Right lobe of liver (tissue), 6 donors: ENCODE measurements at places on chromosomes 12 and 14.

GRCh38 chr12:52074971-52075724 lies 4.4 kb upstream of the SMIM41 start:
- DNase-seq: peak; percentile 0

DNA sequence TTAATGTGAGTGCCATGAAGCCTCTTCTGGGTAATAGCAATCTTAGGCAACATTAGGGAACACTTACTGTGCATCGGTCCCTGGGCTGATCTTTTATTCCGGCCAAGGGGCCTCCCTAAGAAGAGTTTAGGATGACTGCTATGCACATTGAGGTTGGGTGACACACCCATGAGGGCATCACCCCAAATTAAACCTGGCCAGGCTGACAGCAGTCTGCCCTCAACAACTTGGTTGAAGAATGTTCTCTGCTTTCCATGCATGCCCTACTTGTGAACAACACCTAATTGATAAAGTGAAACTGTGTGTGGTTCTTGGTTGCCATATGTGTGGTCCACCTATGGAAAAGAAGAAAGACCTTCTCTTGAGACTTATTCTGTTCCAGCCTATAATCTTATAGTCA lies 1098.0 kb downstream of the BCL11B start:
- no peak for DNase-seq

DNA sequence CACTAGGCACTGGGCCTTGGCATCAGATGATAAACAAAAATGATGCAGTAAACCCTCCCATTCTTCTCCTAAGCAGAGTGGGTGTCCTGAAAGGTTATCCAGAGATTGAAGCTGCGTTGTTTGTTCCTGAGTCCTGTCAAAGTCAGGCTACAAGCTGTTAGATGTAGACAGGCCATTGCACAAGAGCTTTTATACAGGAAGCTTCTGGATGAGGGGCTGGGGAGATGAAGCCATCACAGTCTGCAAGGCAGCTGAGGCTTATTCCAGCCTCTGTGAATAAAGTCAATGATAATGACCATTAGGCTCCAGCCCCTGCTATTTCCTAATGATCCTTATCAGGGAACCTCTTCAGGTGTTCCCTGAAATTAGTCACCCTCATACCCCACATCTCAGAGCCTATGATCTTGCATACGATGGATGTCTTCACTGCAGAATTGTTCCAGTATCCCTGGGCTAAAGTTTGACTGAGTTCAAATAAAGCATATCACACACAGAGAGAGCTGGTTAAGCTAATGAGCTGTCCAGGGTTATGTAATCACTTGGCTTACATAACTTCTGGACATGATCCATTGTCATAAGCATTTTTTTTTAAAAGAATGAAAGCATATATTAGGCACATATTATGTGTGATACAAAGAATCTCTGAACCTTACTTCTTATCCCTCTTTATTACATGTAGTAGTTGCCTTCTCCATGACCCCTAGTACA lies 337.1 kb upstream of the OR4E1 start:
- DNase-seq: no peak

GRCh38 chr14:67815573-67816225 lies 691 bp downstream of the ZFYVE26 start:
- DNase-seq: no peak

DNA sequence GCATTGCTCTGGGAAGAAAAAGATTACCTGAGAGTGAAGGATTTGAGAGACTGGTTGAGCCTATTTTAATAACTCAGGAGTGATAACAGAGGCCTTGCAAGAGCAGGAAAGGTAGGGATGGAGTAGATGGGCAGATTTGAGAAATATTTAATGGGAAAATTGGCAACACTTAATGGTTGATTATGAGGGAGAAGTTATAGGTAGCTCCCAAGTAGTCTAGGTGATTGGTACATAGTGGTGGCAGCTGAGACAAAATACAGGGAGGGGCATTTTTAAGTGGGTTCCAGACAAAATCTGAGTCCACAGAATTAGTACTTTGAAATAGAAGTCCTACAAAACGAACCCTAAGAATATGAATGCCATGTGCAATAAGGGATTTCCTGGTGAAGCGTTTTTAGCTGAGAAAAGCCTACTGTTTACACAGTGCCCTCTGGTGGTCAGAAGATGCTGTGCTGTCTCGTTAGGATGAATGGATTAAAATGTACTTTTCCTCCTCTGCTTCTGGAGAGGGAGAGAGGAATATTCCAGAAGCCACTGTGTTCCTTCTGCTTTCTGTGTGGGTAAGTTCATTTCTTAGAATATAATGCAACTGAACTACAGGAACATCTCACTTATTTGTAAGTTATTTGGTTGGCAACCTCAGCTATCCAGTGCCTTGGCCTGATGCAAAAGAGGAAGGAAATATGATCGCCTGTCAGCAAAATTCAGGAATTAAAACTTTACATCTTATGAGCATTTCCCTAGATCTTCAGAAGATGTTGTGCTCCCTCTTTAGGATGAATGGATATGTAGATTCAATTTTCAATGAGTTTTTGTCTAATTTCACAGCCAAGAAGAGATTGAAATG lies 6.5 kb downstream of the ZBTB1 start:
- DNase-seq: no peak

DNA sequence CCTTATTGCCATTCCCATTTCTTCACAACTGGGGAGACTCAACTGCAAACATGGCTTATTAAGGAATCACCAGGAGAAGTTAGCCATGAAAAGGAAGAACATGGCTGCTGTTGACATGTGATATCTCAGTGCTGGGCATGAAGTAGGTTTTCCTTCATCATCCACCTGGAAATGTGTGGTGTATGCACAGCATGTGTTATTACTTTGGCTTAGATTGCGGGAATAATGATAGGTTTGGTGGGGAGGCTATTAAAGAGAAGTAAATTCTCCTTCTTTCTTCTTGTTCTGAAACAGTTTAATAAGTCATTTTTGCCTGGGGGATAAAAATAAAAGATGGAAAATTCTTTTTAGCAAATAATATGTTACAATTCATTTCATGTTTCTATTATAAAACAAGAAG lies 23.7 kb upstream of the CLEC14A start:
- DNase-seq: no peak

- DNase-seq: no peak
Measured at GRCh38 chr12:69779928-69780327, 41.3 kb downstream of the RAB3IP start.

- DNase-seq: peak; percentile 98
Measured at GRCh38 chr12:25195056-25195971, at the start of the genes DNAI7 and ETFRF1. TSS of gene DNAI7 (minus strand) at chr12:25195160. CDS start at chr12:25195078, 82 bp downstream. TSS of gene ETFRF1 (plus strand) at chr12:25195237. CDS start at chr12:25203957, 8,720 bp downstream.

DNA sequence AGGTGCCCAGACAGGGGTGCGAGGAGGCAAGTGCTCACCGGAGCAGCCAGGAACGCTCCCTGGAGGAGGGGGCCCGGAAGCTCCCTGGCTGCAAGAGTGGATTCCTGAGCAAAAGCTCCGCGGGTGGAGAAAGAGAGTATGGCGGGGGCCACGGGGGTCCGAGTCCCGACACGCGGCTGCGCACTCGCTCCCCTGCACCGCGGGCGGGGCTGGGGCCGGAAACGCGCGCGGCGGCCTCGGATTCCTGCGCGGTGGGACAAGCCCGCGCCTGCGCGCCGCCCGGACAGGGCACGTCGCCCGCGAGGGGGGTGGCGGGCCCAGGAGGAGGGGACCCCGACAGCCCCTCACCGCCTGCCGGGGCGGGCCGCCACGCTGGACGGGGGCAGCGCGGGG lies 27.8 kb upstream of the GPR132 start:
- no peak for DNase-seq

DNA sequence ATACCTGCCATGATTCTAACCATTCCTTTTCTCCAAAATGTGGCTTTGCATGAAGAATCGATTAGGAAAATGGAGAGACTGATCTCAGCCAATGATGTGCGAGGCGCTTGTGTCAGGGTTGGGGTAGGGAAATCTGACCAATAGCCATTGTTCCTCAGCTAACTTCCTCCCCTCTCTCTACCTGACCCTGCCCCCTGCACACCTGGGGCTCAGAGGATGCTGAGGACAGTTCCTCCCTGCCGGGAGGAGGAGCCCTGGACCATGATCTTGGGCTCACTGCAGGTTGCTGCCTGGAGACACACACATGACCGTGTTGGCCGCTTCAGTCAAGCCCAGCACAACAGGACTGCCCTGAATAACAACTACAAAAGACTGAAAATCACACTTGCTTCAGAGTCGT lies 119.8 kb upstream of the SFSWAP start:
- DNase-seq: no peak

- DNase-seq: no peak
Measured at GRCh38 chr14:33551963-33552362, 398.9 kb downstream of the EGLN3 start.

DNA sequence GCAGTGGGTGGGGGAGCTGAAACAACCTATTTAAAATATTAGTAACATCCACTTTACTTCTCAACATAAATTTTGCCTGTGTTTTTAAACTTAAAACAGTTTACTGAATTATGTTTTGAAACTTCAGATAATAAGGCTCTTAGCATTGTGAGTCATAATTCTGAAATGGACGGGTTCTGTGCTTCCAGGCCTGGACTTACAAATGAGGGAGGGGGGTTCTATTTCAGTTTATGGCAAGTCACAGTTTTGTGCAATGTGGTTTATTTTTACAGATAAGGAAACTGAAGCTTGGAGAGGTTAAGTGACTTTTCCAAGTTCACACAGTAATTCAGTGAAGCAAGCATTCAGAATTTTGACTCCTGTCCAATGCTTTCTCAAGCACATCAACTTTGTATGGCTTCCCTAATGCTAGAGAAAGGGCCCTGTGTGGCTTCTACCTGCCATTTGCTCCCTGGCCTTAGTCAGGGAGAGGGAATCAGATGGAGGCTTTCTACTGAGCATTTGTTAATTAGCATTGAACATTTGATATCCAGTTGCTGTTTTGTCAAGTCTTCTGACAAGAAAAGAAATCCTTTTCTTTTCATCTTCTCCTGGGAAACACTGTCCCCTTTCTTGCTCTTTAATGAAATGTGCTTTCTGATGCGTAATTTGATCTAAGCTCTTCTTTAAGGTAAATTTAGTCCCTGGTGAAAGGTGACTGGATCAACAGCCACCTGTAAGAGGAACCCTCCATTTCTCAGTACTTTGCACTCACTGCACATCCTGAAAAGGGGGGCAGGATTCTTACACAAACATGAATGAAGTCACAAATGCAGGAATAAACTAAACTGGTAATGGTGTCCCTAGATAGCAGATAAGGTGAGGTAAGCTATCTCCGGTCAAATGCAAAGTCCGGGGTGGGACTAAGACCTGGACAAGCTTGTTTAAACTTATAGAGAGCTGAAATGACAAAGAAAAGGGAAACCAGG lies 2.5 kb upstream of the SALL2 start:
- no peak for DNase-seq

DNA sequence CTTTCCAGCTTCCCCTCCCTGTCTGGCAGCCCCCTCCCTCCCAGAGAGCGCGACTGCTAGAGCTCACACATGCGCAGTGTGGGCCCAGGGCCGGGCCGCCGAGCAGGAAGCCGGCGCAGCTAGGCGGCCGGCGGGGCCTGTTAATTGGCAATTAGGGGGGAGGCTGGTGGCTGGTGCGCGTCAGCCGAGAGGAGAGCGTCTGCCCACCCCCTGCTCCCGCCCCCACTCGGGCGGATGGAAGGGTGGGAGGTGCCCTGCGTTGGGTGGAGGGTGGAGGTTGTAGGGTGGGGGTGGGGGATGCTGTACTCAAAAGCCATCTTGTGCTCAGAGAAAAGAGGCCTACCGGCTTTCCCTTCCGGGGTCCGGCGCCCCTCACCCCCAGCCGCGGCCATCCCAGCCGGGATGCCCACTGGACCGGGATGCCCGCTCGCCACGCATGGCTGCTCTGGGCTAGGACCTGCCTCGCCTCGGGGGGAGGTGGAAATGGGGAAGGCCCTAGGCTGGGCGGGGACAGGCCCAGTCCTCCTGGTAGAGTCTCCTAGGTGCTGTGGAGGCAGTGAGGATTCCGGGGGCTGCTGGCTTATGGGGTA lies 9.2 kb downstream of the HOXC8 start:
- no peak for DNase-seq

- DNase-seq: no peak
Measured at GRCh38 chr12:13085968-13086686, 17.3 kb downstream of the GSG1 start.

DNA sequence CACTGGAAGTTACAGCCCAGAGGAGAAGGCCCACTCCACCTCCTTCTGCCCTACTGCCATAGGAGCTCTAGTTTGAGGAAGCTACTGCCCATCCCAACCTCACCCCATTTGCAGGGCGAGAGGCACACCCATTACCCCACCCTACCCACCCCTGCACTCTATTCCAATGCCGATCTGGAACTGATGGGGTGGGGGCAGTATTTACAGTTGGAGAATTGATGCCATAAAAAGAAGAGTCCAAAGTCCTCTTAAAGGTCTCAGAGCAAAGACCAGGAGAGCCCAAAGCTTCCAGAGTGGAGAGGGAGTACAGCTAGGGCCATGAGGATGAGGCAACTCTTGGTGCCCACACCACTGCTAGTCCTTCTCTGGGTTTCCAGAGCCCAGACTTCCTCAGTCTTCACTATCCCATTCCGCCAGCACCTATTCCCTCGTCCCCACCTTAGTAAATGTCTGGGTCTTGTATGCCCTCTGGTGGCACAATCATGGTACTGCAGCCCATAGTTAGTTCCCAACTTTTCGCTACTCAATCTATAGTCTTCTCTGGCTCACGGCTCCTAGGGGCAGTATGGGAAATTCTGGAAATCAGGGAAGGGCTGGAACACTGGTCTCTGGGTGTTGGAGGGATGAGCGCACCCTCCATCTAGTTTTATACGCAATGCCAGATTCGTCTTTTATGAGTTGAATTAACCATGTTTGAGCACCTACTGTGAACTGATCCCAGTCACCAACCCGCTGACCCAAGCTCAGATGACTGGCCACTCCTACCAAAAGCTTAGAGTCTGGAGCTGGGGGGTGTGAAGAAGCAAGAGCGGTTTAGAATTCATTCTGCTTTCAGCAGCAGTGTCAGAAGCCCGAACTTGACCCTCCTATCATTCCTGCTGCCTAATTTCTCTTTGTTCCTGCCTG lies 6.9 kb upstream of the ADCY6 start:
- peak; percentile 47 for DNase-seq

GRCh38 chr14:105701456-105702274 lies 175.3 kb downstream of the TMEM121 start:
- DNase-seq: no peak

DNA sequence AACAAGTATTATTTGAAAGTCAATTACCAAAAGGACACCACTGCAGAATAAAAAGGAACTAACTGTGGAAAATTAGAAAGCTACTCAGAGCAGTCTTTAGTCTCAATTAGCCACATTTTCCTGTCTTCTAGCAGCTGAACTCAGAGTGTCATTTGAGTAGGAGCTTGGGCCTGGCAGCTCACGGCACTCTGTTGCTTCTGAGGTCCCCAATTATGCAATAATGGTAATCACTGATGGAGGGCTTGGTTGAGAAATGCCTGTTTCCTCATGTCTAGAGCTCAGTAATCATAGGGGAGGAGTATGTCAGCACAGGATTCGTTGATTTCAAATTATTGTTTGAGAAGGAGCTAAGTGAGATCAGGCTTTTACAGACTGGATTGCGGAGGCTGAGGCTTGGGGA lies 108.6 kb downstream of the VRK1 start:
- no peak for DNase-seq

GRCh38 chr12:71492604-71493003 lies 53.0 kb downstream of the LGR5 start:
- no peak for DNase-seq

- no peak for DNase-seq
Measured at GRCh38 chr12:90999527-90999926, 5.2 kb downstream of the EPYC start.

- no peak for DNase-seq
Measured at GRCh38 chr14:96519970-96520369, 17.8 kb downstream of the PAPOLA start.

- DNase-seq: no peak
Measured at GRCh38 chr12:40597133-40597532, 95.1 kb upstream of the CNTN1 start.
